ENCODE measurements at places on chromosomes 3 and 15. TPM values are rescaled to one million over a fixed set of nuclear protein-coding genes. Genes with fewer than 3 reads are reported as not detected.

The SGO1 gene
- 0.38 TPM for total RNA-seq

The NPAP1 gene
- total RNA-seq, result not detected

The POLR2H gene
- 23.2 TPM for total RNA-seq

The RYR3 gene
- total RNA-seq, result 0.54 TPM

All from cardiac septum (tissue), 1 donor.